T1000 (cell line): ENCODE measurements at places on chromosomes 6 and 20.

DNA sequence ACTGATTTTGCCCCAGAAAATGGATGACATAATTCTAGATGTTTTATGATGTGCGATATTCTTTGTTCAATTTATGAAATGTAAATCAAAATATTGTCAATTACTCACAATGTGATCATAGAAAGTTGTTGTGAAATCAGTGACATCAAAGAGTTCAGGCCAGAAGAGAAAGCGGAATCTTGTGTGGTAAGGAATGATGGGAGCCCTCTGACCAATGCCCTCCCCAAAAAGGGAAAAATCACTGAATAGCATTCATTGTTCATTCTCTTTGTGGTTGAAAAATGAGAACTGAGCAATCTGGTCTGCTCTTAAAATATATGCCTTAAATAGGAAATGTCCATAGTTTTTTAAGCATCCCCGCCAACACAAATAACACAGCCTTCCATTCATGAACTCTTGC is 247.1 kb upstream of the GRIK2 start:
- no peak for DNase-seq

- no peak for DNase-seq
Observed at GRCh38 chr20:54772893-54773642, 297.7 kb downstream of the DOK5 start.

DNA sequence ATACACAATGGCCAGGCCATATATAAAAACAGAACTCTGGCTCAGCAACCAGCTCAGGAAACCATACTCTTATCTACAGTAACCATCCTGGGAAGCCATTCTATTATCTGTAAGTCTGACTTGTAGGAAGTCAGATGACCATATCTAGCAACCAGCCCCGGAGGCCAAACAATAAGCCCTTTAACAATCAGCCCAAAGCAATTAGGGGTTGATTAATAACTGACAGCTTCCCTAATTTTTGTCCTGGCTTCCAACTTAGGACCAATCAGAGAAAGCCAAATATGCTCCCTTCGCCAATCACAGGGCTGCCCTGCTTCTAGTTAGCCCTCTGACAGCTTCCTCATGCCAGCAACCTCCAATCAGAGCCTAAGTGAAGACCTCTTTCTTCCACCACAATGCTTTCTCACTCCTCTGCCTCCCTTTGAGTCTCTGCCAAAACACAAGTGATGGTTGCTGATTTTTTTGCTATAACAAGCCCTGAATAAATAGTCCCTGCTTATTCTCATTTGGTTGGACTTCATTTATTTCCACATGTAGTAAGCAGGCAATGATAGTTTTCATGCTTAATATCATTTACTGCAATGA is 37.8 kb upstream of the STXBP5 start:
- no peak for DNase-seq

GRCh38 chr6:44000164-44000842 is 126.9 kb downstream of the MRPL14 start:
- no peak for DNase-seq

GRCh38 chr20:35729836-35730582 is 12.1 kb downstream of the RBM39 start:
- DNase-seq = no peak

DNA sequence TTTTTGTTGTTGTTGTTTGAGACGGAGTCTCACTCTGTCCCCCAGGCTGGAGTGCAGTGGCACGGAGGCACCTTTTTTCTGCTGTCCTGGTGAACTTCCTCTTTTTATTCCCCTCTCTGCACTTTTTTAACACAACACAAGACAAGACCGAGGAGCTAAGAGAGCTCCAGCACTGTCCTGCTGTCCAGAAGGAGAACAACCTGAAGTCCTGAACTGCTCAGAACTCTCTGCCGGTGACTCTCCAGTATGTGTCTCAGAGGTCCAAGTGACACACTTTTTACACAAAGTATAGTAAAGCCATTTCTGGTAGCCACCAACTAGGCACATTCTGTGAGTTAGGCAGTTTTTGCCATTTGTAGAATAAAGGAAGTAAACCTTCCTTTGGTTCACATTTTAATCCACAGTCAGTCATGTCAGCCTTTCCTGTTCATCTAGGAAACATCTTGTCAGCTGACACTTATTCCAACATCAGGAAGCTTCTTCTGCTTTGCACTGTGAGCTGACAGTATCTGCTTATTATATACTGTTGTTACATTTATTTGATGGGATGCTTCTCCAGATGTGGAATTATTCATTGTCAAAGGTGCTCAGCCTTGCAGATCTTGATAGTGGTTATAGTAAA is 28.1 kb upstream of the TXNDC5 start:
- no peak for DNase-seq

GRCh38 chr20:39048000-39048696 is 86.0 kb downstream of the DHX35 start:
- peak; percentile 55 for DNase-seq

DNA sequence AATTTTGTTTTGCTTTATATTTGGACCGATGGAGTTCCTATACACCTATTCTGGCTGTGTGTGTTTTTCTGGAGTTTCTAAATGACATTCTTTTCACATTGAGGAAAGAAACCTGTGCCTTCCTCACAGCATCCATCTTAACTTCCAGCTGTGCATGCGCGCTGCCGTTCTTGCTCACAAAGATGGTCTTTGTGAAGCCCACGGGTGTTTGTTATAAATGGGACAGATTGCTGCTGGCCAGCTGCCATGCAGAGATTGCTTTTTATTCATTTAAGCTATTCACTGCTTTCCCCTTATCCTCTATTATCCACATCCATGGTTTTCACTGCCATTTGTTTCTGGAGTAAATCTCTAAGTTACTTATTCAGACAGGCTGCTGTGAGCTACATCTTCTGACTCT is 54.2 kb downstream of the SYNDIG1 start:
- DNase-seq = no peak

DNA sequence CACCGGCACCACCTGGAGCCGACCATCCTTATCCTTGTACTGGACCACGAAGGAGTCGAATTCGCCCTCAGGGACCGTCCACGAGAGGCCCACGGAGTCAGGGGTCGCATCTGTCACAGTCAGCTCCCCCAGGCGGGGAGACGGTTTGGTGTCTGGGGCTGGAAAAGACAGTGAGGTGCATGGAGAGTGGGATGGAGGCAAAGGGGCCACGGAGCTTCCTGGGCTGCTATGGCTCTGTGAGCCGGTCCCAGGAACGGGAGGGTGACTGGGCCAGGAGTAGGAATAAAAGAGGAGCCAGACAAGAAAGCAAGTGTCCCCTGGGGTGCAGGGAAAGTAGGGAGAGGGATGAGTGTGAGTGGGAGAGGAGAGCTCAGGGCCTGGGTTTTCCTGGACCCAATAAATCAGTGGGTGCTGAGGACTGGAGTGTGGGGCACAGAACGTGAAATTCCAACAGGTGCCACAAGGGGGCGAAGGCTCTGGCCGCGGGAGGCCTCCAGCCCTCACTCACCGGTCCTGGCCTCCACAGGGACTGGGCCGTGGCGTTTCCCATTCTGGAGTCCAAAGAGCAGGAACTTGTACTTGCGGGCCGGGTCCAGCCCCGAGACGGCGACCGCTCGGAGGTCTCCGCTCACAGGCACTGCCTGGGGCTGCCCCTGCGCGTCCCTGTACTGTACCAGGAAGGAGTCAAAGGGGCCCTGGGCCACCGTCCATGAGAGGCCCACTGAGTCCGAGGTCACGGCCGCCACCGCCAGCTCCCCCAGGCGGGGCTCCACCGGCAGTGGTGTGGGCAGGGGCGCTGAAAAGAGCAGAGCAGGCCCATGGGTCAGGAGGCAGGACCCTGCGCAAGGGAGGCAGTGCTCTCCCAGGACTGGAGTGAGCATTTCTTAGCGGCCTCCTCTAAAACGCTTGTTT is 9.9 kb downstream of the CYP21A2 start:
- peak; percentile 53 for DNase-seq

- no peak for DNase-seq
Observed at GRCh38 chr20:23397961-23398360, 23.3 kb downstream of the NAPB start.

DNA sequence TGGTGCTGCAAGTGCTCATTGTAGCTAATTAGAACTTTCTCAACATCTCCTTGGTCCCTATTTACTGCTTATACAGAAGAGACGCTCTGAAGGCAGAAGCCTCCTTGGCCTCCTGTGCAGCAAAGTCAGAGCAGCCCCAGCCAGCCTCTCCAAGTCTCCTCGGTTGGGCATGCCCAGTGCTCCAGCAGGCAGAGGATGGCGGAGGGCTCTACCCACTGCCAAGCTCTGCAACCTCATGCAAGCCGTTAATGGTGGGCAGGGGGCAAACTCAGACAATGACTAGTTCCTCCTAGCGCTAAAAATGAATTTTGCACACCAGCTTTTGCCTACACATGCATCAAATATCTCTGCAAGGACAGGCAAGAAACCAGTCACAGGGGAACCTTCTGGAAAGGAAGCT is 27.8 kb downstream of the NOL4L start:
- DNase-seq = no peak

- no peak for DNase-seq
Observed at GRCh38 chr20:52565614-52566013, 374.0 kb upstream of the ZFP64 start.

GRCh38 chr20:62104791-62105345 is 17.4 kb upstream of the LSM14B start:
- DNase-seq = no peak

- peak; percentile 50 for DNase-seq
Observed at GRCh38 chr20:45969712-45970634, 2.0 kb downstream of the ZNF335 start.

DNA sequence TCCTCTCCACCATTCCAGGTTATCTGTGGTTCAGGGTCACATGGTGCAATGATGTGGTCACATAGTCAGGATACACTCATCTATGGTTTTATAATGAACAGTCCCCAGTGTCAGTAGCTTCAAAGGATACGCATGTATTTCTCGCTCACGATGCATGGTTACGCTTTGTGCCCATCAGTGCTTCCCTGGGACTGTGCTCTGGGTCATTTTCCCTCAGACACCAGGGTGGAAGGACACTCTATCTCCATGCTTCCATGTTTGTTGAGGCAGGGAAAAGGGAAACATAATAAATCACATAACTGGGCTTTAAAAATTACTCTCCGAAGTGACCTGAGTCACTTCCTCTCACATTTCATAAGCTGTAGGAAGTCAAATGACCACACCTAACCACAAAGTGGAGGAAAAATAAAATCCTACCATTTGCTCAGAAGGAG is 394.8 kb upstream of the NOX3 start:
- DNase-seq = no peak

DNA sequence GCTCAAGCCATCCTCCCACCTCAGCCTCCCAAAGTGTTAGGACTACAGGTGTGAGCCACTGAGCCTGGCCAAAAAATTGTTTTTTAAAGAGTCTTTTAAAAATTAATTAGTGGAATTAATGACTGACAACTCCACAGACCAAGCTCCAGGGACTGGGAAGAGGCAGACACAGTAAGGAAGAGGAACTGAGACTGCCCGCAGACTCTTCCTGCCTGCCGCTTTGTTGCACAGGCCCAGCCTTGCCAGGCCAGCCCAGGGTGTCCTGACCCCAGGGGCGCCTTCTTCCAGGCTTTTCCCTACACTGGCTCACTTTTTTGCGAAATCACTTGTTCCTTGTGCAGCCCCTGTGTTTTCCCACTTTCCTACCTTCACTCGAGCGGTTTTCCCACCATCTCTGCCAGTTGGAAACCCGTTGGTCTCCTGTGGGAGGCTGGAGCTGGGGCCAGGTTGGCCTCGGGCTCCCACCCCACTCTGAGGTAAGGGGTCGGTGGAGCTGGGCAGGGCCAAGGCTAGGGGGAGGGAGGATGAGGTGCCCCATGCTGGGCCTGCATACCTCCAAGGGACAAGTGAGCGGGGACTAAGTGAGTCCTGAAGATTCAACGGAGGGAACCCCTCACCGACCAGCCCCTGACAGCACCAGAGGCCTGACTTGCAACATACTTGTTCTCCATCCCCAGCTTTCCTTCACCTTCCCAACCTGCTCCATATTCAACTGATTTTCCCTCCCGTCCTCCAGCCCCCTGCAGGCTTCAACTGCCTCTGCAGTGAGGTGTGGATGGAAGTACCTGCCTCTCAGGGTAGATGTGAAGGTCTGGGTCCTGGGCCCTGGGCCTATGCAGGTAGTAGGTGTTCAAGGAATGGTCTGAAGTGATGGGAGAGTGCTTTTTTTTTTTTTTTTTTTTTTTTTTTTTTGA is 23.5 kb upstream of the SMIM29 start:
- DNase-seq = no peak

DNA sequence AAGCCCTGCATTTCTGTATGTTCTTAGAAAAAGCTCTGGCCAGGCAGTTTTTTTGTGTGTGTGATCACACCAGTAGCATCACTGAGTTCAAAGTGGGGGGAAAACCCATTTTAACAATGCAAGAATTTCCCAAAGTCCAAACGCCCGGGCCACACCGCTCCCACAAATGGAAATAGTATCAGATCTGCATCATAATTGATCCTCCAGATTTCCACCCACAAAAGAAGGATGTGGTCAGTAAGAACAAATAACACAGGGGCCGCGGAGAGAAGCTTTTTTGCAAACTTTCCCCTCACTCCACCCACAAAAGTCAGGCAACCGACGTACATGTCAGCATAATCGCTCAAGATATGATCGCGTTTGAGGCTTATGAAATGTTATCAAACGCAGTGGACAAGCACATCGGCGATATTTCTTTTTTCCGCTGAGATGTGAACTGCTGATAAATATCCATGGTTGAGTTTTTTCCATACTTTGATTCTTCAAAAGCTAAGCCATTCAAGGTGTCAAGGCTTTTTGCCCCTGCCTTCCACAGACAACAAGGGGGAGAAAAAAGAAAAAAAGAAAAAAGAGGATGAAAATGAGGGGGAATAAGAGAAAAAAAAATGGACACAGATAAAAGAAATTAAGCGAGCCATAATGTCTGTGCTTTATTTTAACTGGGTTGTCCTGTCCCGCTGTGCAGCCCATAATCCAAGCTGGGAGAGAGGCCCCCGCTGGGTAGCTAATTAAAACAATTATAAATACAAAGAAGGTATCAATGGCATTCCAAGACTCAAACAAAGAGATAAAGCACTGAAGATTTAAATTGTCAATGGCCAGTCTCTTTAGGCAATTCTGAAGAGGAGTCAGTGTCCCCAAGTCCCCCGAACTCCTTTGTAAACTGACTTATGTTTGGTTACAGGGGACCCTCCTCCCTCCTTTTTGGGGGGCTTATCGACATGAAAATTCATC is 143.5 kb downstream of the ZFP64 start:
- DNase-seq = no peak

DNA sequence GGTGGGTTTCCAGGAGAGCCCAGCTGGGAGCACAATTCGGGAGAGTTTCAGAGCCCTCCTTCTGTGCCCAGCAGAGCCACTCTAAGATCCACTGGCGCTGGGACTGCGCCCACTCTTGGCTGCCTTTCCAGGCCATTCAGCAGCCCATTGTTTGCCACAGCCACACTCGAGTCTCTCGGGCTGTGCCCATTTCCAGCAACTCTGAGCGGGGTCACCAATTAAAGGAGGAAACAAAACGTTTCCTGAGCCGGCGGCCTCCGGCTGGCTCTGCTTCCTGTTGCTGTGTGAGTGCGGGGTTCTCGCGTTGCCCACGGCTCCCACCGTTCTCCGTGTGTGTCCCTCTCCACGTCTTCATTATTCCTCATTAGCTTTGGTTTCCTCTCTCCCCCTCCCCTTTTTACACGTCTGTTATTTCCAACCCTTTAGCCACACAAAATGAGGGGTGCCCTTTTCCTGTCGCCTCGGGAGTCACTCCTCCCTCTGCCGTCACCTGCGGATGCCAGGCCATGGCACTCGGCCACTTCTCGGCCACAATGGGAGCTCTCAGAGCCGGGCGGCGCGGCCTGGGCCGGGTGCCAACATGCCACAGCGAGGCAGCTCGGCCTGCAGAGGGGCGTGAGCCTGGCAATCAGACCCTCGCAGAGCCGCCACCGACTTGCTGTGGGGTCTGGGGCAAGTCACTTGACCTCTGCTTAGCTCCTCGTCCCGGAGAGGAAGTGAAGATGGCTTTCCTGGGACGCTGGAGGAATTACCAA is 94.3 kb upstream of the NKX2-2 start:
- DNase-seq = no peak
